Mammary epithelial cell (primary cell): ENCODE measurements at places on chromosomes 6 and 20. TPM values are rescaled to one million over a fixed set of nuclear protein-coding genes. Genes with fewer than 3 reads are reported as not detected.

GRCh38 chr6:33980176-33981175, 165.4 kb downstream of the GRM4 start:
- no peak for DNase-seq

DNA sequence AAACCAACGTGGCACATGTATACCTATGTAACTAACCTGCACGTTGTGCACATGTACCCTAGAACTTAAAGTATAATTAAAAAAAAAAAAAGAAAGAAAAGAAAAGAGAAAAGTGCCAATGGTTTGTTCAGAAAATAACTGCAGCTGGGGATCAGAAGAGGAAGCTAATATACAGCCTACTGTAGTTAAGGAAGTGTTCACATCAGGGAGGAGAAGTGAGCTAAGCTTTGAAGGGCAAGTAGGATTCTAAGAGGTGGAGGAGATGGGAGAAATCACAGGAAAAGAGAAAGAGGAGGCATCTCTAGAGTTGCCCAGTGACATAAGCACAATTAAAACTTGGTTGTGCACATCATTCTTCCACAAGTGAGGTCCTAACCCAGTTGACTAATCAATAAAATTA, 214.4 kb upstream of the DTNBP1 start:
- DNase-seq: no peak

DNA sequence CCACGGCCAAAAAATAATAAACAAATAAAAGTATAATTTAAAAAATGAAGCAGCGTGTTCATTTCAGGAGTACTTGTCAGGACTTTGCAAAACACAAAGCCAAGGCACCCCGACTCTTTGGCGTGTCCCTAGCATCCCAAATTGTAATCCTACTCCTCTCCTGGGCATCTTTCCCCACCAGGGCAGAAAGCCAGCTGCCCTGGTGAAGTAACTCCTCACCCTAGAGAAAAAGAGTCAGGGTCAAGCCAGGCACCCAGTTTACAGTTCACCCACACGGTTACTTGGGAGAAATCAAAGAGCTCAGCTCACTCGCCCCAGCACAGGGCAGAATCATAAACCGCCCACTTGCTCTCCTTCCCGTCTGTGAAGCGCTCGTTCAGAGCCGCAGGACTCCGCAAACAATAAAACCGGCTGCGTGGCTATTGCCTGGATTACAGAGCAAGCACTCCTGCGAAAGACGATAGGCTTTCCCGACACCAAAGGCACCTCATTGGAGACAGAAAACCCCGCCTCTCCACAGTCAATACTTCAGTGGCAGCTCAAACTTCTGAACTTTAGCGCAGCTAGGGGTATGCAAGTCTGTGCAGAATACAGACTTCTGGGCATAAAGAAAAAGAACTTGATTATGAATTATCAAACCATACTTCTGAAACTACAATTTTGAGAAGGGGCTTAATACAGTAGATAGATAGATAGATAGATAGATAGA, 73.0 kb upstream of the NHSL1 start:
- DNase-seq: peak; percentile 75

GRCh38 chr6:108968325-108969316, 120.4 kb downstream of the ARMC2 start:
- no peak for DNase-seq

DNA sequence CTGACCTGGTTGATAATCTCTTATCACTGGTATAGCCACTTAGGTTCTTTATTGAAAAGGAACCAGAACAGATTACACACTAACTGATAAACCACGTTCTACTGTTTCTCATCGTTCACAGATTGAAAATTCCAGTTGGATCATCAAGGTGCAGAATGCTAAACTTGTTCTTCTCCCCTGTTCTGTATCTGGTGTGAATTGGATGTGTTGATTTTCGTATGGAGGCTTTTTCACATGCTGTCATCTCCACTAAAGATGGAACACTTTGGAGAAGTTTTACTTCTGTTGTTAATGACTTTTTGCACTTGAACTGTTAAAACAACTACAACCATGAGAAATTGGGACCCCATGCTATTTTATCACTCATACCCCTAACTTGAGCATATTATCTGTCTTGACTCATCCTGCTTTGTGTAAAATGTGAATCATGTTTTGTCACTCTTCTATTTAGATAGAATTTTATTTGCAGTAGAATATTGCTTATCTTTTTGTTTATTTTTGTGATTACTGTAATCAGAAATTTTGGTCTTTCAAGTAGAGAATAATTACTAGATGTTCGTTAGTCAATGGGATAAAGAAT, 17.5 kb downstream of the VAPB start:
- no peak for DNase-seq

DNA sequence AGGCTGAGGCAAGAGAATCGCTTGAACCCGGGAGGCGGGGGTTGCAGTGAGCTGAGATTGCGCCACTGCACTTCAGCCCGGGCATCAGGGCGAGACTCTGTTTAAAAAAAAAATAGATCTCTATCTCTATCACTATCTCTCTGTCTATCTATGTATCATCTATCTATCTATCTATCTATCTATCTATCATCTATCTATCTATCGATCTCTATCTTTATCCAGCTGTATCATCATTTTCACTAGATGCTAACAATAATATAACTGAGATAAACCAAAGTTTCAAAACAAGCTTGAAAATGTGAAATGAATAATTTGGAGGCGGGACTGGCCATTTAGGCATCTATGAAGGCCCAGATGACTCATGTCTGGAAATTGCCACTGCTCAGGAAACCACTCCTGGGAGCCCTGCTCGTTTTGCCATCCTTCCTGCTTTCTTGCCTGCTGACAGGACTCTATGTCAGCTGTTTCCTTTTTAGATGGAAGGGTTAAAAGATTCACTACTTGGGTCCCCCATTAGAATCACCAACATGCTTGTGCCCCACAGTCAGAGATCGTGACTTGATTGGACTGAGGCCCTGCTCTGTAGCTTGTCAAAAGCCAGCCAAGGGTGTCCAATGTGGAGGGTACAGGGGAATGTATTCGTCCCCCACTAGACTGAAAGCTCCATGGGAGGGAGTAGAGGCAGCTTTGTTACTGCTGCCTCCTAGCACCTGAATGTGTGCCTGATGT, 61.7 kb downstream of the UTRN start:
- peak; percentile 71 for DNase-seq

DNA sequence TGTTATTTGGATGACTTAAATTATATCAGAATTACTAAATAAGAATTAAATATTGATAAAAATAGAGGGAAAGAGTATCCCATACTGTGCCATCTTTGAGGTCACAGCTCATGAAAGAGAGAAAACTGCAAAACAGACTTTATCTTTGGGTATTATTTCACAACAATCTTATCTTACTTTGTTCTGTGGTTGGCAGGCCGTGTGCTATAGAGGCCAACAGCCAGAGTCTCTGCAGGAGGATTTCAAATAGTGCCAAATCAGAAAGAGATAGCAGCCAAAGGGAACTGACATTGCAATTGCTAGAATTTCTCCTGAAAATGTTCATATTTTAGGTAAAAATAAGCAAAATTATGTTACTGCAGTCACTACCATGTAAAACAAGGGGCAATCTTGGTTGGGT, 354.2 kb downstream of the GRIK2 start:
- DNase-seq: no peak

- no peak for DNase-seq
Observed at GRCh38 chr20:56800088-56800487, 171.0 kb downstream of the TFAP2C start.

DNA sequence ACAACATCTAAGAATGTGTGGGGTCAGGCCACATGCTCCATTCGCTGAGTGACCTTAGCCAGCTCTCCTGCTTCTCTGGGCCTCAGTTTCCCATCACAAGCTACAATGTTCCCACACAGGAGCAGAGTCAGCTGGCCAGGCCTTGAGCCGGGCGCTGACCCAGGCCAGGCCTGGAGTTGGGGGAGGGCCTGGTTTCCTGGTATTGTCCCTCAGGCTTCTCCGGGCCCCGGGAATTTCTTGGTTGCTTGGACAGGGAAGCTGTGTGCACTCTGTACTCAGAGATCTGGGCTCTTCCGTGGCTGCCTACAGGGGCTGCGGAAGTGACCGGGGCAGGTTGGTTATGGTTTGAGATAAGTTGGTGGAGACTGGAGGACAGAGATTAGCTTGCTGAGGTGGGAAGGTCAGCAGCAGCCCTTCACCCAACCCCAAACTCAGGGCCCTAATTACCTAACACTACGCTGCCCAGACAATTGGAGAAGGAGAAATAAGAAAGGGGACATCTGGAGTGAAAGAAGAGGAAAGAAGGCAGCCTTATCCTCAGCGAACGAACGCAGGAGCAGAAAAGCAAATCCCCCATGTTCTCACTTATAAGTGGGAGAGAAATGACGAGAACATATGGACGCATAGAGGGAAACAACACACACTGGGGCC, 6.2 kb downstream of the TGM2 start:
- no peak for DNase-seq

GRCh38 chr6:1864496-1864895, 254.8 kb downstream of the FOXC1 start:
- no peak for DNase-seq

DNA sequence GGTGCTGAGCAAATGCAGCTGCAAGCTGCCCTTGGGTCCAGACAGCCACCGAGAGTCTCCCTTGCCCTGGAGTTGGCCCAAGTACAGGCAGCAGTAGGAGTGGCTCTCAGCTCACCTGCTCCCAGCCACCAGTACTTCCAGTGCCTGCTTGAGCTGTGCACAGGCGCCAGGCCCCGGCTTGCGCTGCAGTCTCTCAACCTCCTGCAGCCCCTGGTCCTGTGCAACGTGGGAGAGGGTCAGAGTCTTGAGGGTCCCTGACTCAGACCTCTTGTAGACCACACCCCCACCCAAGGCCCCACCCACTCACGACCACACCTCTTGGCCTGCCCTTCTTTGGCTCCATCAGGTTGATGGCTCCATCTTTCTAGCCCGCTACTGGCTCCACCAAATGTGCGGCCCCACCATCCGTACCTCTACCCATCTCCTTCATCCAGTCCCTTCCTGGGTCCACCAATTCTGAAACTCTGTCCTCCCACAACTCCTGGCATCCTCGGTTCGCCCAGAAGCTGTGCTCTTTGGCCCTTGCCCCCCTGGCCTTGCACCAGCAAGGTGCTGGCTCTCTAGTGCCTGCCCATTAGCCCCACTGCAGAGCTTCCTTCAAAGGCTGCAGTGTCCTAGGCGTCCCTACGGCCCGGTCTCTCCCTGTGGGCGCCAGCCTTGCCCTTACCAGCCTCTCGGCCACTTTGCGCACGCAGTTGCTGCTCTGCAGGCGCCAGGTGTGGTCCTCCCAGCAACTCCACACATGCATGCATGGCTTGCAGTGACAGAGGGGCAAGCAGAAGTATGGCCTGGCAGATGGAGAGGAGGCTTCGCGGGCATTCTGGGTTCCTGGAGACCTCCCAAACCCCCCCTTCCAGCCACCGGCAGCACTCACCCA, 16.5 kb upstream of the SPAG4 start:
- no peak for DNase-seq

- DNase-seq: no peak
Observed at GRCh38 chr20:2932498-2932897, 59.2 kb downstream of the PTPRA start.

GRCh38 chr6:33609019-33609418, 12.1 kb upstream of the ITPR3 start:
- no peak for DNase-seq

DNA sequence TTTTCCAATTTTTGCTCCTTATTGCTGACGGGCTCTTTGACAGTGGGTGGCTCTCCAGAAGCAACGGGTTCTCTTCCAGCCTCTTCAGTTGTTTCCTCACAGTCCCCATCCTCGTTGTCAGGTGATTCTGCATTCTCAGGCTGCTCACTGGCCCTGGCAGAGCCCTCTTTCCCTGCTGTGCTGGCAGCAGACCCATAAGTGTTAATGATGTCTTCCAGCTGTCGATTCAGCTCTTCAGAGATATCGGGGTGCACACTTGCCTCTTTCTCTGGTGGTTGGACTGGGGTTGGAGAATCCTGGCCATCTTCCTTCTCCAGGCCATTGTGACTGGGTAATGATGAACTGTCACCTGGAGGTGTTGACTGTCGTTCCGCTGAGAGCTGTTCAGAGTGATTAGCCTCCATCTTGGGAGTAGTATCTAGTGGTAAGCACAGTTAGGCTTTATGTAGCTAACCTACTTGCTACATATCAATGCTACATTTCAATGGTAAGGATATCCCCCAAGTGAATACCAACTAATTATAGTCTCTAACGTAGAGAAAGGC, 3.2 kb downstream of the TXLNB start:
- no peak for DNase-seq

GRCh38 chr6:94468830-94469229, 1049.5 kb upstream of the EPHA7 start:
- DNase-seq: no peak

- DNase-seq: peak; percentile 2
Observed at GRCh38 chr6:7805850-7806214, 79.9 kb downstream of the BMP6 start.

DNA sequence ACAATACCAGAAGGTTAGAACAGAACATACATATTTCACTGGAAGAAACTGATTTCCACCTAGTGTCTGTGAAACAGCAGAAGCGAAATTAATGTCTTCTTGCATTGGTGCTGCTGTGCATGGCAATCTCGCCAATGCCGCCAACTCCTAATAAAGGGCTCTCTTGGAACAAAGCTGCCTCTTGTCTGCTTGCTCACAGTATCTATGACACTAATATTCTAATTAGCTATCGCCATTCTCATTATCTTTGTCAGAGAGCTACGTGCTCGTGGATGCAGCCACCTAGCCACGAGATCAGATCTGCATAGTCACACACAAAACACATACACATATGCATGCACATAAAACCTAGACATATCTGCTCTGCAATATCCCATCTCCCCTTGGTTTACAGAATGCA, 145.9 kb upstream of the OLIG3 start:
- DNase-seq: no peak

DNA sequence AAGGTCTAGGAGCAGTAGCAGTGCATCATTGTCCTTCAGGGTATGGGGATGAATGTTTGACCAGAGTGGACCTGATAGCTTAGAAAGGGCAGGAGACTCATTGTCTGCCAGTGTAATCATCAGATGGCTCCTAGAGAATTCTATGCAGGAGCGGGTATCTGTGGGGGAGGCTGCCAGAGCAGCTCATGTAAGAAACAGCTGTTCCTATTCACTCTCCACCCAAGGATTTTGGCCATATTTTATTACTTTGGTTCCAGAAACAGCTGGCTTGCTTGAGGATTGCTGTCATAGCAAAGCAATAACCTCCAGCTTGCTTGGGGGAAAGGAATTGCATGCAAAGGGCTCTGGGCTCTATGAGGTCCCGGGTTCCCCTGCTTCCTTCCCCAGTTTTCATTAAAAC, 44.1 kb downstream of the RALY start:
- no peak for DNase-seq

DNA sequence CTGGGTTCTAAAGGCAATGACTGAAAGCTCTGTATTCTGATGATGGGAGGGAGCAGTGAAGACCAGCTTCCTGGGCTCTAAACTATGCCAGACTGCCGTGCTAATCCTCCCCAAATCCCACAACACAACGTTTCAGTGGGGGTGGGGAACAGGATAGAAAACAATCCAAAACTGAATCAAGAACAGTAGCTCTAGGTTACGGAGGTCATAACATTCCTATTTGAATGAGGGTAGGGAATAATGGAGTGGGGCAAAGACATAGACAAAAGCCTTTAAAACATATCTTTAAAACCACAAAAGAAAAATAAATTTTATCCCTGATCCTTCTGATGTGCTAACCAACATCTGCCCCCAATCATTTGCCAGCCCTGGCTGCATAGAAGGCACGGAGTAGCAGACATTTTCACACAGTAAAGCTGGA, 7.8 kb downstream of the USP49 start:
- DNase-seq: no peak

The MYT1 gene
- polyA plus RNA-seq: 0.02 TPM

The BMP2 gene
- 4.3 TPM for polyA plus RNA-seq

The HTR1E gene
- polyA plus RNA-seq: not detected

The MEP1A gene
- 0.12 TPM for polyA plus RNA-seq

The PGC gene
- polyA plus RNA-seq: not detected

The SYNDIG1 gene
- 4.0 TPM for polyA plus RNA-seq

The KIF25 gene
- polyA plus RNA-seq: not detected

The NFATC2 gene
- polyA plus RNA-seq: 0.01 TPM

The C6orf52 gene
- 0.60 TPM for polyA plus RNA-seq
